ENCODE measurements at places on chromosomes 4 and X.

DNA sequence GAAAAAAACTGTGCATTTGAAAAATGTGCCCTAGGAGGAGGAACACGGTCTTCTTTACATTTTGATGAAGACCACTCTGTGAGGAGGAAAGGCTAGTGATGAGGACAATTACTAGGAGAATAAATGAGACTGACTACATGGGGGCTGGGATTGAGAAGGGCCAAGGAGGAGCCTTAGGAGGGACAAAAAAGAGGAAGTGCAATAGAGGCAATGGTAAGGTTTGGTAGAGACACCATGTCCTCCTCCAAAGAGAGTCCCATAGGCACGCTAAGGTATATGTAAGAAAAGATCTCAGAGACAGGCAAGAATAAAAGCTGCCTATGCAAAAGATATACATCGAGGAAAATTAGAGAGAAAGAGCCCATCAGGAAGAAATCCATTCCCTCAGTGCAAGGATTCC lies 336.5 kb upstream of the SFRP2 start:
- DNase-seq = no peak

DNA sequence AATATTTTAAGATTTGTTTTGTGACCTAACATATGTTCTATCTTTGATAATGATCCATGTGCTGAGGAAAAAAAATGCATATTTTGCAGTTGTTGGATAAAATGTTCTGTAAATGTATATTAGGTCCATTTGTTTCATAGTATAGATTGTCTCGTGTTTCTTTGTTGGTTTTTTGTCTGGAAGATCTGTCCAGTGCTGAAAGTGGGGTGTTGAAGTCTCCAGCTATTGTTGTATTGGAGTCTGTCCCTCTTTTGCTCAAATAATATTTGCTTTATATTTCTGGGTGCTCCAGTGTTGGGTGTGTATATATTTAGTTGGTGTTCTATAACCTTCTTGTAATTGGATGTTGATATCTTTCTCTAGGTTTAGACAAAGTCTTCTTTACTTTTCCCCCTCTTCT lies 53.2 kb upstream of the FRMPD3 start:
- DNase-seq = no peak

DNA sequence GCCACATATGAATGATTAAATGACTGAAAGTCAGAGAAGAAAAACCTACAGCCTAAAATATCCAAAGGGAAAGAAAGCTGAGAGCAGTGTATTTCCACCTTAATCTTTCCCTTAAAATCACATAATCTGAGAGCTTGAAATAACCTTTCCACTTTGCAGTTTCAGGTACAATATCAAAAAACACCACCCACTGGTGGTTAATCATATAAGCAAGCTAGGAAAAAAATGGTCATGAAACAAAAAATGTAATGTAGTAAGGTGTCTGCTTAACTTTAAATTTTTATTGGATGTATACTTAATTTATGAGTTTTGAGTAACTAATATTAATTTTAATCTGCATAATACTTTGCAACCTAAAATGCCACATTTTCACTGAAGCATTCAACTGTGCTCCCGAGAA lies 3.2 kb downstream of the PRDM5 start:
- DNase-seq = no peak

DNA sequence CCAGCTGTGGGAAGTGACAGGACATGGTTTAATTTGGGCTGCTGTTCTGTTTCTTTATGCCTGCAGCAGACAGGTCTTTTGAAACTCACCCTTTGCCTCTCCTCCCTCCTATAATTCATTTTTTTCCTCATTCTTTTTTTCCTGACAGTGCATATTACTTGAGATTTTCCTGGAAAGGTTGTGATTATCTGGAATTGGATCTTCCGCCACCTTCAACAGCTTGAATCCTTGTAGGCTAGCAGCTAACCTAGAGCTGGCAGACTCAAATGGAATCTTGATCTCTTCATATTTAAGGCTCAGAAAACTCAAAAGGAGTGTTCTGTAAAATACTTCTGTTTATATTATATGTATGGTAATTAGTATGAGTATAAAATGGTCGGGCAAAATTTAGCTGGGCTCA lies 49.3 kb upstream of the CLCN4 start:
- no peak for DNase-seq

DNA sequence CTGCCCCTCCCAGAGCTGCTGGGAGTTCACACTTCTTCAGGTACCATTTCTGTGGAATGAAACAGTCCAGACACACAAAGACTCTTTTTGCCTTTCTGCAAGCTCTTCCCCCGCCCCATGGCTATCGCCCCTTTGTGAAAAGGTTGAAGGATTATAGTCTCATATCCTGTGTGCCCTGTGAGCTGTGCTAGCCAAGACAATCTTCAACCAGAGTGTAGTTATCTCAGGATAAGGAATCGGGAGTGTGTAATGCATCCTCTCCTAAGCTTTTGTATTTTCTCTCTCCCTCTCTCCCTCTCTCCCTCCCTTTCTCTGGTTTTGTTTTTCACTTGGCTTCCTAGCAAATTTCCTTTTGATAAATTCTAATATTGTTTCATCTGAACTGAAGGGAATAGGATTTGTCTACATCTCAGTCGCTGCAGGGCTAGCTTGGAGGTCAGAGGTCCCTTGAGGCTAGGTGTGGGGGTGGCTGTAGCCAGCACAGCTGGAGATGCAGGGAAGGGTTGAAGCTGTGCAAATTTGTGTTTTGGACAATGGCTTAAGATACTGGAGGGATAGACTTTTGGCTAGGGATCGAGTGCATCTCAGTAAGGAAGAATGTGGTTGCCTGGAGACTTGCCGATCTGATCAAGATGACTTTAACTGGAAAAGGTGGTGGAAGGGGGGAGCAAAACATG lies 74.6 kb upstream of the NALF2 start:
- no peak for DNase-seq

DNA sequence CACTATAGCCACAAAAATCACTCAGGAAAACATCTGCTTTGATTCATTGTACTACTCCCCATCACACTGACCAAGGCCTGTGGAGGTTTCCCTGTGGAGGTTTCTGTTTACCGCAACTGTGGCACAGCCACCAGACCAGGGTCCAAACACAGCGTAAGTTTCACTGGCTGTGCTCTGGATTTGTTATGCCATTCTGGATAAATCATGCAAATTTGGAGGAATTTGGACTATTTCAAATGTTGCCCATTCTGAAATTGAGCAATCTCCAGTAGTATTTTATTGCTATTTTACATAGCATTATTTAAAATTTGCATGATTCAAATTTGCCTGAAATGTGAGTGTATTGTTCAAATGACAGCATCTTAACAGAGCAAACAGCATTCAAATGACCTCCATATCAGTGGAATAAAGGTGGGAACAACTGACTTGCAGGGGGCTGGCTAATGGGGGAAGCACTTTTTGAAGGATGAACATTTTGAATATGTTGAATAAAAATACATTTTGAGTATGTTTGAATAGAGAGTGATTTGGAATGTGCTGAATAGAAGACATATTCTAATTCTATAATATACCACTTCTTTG lies 66.1 kb upstream of the ACSL1 start:
- DNase-seq = no peak

- no peak for DNase-seq
Measured at GRCh38 chrX:123731987-123732669, 724 bp downstream of the THOC2 start.

GRCh38 chr4:102843273-102843672 lies 15.9 kb upstream of the UBE2D3 start:
- DNase-seq = no peak

DNA sequence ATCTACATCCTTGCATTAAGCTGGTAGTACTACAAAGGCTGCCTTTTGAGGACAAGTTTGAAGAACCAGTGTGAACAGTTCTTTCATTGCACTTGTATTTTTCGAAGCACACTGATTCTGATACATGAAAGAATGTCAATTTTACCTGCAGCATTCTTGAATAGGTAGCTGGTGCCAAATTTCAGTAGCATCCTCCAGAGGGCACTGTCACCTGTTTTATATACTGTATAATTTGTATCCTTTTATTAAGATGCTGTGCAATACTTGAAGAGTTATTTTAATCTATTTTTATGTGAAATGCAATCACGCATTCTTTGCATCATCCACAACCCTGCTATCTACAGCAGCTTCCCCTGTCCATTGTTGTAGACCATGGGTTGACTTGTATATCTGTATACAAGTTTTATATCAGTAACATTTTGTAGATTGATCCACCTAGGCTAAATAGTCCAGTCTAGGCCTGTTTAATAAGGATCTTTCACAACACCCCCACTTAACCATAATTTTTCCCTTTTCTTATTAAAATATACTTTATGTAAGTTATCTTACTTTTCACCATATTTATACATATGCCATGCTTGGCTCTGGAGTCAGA lies 325.7 kb downstream of the PCDH7 start:
- no peak for DNase-seq

DNA sequence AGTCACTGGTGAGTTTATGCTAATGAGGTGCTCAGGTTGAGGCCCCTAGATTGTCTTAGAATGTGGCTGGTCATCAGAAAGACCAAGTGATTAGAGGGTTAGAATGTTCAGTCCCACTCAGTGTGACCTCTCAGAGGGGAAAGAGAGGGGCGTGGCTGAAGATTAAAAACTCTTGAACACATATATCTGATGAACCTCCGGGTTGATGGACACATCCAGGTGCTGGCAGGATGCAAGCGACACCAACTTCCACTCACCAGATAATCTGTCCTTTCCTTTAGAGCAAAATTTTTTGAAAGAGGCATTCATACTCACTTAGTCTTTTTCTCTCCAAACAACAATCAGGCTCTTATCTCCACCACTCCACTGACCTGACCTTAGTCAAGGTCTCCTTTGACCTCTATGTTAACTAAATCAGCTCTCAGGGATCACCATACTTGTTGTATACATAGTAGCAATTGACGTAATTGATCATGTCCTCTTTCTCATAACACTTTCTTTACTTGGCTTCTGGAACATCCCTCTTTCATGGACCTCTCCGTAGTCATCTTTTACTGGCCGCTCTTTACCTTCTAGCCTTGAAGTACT lies 14.2 kb downstream of the FAM47E start:
- DNase-seq = no peak

GRCh38 chr4:111519683-111520082 lies 625.6 kb upstream of the FAM241A start:
- no peak for DNase-seq

GRCh38 chrX:140817943-140818342 lies 108.4 kb downstream of the LINC00632 start:
- DNase-seq = no peak

GRCh38 chr4:145177906-145178538 lies 2.4 kb downstream of the OTUD4 start:
- DNase-seq = no peak

DNA sequence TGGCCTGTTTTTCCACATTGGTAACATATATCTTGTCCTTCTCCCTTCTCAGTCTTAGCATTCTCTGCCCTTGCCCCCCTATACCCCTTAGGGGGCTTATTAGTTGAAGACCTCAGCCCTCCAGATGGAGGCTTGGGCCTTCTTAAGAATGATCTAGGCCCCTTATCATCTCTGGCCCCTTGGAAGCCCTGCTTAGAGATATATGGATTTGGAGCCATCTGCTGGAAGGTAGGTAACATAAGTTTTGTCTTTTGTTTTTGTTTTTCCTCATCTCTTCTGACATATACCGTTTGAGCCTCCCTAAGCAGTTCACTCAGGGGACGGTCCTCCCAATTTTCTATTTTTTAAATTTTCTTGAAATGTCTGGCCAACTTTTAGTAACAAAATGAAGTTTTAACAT lies 48.3 kb upstream of the NAP1L2 start:
- no peak for DNase-seq

DNA sequence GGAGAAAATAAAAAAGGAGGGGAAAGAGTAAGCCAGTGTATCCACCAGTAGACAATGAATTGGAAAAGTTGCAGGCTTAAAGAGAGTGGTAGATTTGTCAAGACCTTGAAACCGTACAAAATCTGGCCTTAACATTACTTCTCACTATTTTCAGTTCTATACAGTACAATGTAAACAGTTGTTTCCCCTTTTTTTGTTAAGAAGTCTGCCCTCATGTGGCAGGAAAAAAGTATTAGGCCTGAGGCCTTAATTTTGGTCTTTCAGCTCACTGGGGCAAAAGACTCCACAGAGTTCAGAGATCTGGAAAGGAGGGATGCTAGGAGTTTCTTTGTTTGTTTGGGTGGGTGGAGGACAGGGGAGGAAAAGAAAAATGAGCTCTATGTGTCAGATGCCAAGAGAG lies 92.8 kb upstream of the CCDC160 start:
- DNase-seq = no peak

DNA sequence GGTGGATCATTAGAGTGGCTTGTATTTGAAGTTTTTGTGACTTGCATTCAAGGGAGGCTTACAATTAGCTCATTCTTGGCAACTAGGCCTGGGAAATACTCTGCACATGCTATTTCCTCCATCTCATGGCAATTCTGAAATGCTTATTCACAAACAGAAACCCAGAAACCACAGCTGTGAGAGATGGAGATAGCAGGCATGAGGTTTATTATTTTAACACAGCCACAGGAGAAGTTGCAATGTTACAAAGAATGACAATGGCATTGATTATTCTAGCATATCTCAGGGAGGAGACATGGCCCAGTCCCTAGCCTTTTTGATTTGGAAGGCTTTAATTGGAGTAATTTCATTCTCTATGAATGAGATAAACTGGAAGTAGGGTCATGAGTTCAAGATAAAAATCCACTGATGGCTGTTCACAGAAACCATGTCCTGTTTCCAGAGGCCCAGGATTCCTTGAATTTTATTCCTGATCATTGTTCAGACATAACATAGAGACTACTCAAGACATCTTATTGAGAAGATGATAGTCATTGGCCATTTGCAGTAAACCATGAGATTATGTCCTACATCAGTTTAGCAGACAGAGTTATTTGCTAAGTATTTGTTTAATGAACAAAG lies 123.9 kb downstream of the MID1 start:
- no peak for DNase-seq

GRCh38 chrX:71225009-71225408 lies 2.0 kb downstream of the GJB1 start:
- no peak for DNase-seq

GRCh38 chr4:100786481-100786880 lies 268.7 kb upstream of the EMCN start:
- no peak for DNase-seq

DNA sequence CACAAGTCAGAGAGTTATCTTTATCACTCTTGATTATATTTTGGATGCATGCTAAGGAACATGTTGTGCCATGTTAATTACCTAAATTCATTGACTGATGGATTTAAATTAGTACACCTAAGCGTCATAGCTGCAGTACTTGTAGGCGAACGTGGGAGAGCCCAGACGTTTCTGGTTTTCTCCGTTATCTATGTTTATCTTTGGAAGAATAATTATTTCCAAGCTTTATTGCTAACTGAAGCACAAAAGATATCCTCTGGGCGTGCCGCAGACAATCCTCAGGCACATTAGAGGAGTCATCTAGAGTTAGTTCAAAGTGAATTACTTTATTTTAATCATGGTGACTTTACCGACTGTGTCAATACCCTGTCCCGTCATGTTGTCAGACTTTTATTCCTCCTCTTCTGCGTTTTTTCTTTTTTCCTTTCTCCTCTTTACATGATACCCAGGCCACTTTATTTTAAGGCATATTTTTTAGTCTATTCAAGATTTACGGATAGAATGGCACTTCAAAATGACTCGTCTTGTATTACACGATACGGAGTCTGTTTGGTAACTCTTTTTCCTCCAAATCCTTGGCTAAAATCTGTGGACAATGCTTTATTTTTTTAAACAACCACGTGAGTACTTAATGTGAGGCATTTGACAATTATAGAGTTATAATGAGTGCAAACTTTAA lies 632.0 kb upstream of the TENM3 start:
- no peak for DNase-seq

- DNase-seq = no peak
Measured at GRCh38 chr4:106365613-106366012, 3.0 kb downstream of the GIMD1 start.

All from lower lobe of right lung (tissue), 2 donors.